ENCODE measurements at places on chromosomes 7 and 10. TPM values are rescaled to one million over a fixed set of nuclear protein-coding genes. Genes with fewer than 3 reads are reported as not detected.

The SAMD9L gene
- total RNA-seq, result 25.0 TPM

The NPSR1 gene
- total RNA-seq, result not detected

The MYO1G gene
- 0.83 TPM for total RNA-seq

The HHEX gene
- total RNA-seq, result 0.11 TPM

The FKBP6 gene
- total RNA-seq, result 0.11 TPM

- DNase-seq, result peak; percentile 79
Measured at GRCh38 chr10:48658243-48658974, 26.3 kb upstream of the WDFY4 start.

- DNase-seq, result no peak
Measured at GRCh38 chr10:118017850-118018249, 28.9 kb downstream of the RAB11FIP2 start.

- no peak for DNase-seq
Measured at GRCh38 chr10:128568990-128569945, 443.0 kb upstream of the MKI67 start.

DNA sequence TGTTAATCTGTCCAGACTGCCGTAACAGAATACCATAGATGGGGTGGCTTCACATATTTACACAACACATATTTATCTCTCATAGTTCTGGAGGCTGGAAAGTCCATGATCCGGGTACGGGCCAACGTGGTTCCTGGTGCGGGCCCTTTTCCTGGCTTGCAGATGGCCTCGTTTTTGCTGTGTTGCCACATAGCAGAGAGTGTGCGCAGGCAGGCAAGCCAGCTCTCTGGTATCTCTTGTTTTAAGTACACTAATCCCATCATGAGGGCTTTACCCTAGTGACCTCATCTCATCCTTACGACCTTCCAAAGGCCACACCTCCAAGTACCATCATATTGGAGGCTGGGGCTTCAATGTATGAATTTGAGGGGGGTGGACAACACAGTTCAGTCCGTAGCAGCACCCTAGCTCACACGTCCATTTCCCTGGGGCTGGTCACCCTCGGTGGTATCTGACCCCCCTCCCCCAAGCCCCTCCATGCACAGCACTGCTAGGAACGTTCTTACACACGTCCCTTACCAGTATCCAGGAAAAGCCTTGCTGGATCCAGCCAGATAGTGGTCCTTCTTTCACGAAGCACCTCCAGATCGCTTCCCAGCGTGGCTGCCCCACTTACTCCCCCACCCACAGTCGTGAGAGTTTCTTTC lies 21.5 kb downstream of the CUX1 start:
- no peak for DNase-seq

DNA sequence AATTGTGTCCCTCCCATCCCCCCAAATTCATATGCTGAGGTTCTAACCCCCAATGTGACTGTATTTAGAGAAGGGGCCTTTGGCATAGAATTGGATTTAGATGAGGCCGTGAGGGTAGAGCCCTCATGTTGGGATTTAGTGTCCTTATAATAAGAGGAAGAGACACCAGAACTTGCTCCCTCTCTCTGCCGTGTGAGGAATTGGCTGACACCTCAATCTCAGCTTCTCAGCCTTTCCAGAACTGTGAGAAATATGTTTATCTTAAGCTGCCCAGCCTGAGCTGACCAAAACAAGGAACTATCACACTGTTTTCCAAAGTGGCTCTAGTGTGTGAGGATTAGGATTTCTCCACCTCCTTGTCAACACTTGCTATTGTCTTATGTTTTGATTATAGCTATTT lies 400.0 kb upstream of the FZD8 start:
- no peak for DNase-seq

- DNase-seq, result peak; percentile 53
Measured at GRCh38 chr7:8436965-8437364, 3.6 kb downstream of the NXPH1 start.

DNA sequence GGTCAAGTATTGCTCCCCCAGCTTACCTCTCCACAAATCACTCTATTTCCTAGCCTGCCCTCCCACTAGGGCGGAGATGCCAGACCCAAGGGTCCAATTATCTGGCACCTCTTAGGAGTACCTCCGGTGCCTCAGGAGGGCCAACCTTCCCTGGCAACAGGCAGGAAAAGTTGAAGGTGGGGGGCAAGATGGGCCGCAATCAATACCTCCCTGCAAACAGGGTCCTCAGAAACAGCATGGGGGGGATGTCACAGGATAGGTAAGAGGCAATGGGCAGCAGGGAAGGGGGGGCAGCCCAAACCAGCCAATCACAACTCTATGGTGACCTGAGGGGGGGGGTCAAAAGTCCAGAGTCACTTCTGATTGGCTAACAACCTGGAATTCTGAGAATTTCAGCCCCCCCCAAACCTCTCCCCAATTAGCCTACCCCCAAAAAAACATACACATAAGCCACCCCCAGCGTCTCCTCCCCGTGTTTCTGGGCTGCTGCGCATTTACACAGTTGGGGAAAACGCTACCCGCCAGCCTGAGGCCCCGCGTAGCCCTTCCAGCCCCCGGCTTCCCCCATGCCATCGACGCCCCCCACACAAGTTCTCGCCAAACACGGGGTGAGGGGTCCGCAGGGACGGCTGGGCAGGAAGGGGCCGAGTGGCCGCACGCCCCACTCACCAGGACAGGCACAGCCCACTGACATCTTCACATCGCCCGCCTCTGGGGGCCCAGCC lies 589 bp downstream of the LDB1 start:
- DNase-seq, result peak; percentile 74

- DNase-seq, result no peak
Measured at GRCh38 chr10:103890688-103891087, 27.3 kb downstream of the STN1 start.

GRCh38 chr7:124550036-124550435 lies 215.6 kb downstream of the GPR37 start:
- DNase-seq, result no peak

DNA sequence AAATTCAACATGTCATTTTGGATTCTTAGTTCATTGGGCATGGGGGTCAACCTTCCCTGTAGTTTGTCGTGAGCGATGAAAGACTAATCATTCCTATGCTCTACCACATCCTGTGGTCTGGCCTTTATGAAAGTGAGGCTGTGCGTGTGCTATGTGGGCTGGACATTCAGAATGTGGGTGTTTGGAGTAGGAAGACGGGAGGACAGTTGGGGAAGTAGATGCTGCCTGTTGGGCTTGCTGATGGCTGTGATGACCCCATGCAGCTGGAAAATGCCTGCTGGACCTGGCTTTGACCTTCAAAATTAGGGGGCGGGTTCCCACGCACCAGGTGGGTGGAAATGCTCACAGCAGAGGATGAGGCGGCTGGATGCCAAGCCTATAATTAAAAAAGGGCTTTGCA lies 90.9 kb upstream of the MKI67 start:
- no peak for DNase-seq

DNA sequence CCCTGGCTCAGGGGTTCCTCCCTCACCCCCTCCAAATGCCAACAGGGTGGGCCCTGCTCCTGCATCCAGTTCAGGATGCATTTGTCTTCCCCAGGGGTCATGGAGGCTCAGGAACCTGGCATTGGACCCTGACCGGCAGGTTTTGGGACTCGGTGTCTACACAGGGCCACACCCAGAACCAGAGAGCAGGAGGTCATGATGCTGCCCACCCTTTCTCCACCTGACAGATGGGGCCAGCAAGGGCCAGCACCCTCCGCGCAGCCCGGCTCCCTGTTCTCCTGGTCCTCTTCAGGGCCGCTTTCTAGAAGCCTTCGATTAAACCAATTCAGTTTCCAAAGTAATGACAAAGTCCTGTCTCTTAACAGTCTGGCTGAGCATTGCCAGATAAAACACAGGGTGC lies 50.2 kb downstream of the CAMK2B start:
- DNase-seq, result no peak

DNA sequence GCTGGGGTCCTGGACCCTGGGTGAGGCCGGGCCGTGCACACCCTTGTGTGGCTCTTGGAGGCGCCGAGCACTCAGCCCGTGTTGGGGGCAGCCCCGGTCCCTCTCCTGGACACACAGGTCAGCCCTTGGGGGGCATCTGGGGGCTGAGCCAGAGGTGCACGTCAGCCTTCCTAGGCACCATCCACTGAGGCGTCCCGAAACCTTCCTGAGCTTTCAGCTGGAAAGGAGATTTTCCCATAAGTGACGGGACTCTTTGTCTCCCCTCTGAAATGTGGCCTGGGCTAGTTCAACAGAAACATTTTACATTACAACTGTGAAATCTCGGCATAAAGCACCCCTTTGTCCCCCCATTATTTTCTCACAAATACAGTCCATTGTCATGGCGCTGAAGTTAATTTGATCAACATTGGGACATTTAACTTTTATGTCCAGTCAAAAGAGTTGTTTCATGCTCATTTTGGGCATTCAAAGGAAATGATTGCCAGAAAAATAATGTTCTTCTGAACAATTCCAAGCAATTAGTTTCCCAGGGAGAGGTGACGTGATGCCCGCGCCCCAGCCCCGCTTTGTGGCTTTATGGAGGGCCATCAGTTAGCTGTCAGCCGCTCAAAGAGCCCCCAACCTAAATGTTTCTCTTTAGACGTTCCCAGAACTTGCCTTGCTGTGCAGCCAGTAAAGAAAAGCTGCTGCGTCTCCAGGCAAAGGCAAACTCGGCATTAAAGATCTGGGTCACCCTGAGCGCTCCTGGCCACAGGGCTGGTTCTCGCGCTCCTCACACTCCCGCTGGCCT lies 70.8 kb downstream of the NKX6-2 start:
- DNase-seq, result no peak

- DNase-seq, result no peak
Measured at GRCh38 chr10:16901106-16901505, 83.9 kb upstream of the RSU1 start.

Measured in myocyte (in vitro differentiated cells).